NCI-H2081 (cell line): ENCODE measurements at places on chromosomes 1 and 21.

DNA sequence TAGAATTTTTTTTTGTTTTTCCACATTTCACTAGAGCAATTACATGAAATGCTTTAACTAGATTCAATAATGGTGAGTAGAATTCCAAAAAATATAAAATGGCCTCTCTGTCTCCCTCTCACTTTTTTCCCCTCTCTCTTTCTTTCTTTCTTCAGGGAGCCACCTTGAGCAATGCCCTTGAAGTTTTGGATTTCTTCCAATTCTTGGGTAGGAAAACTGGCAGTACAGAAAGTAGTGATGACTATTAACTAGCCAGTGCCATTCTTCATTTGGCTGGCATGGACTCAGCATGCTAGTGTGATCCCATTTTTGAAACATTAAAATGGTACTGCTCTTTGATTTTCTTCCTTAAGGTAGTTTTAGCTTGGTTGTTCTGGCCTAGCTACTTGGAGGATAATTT, 4.5 kb upstream of the FNBP1L start:
- no peak for DNase-seq

- no peak for DNase-seq
These were observed 21.4 kb downstream of the KDM5B start for GRCh38 chr1:202786804-202787203.

GRCh38 chr1:153750026-153750995, 22.5 kb downstream of the INTS3 start:
- no peak for DNase-seq

DNA sequence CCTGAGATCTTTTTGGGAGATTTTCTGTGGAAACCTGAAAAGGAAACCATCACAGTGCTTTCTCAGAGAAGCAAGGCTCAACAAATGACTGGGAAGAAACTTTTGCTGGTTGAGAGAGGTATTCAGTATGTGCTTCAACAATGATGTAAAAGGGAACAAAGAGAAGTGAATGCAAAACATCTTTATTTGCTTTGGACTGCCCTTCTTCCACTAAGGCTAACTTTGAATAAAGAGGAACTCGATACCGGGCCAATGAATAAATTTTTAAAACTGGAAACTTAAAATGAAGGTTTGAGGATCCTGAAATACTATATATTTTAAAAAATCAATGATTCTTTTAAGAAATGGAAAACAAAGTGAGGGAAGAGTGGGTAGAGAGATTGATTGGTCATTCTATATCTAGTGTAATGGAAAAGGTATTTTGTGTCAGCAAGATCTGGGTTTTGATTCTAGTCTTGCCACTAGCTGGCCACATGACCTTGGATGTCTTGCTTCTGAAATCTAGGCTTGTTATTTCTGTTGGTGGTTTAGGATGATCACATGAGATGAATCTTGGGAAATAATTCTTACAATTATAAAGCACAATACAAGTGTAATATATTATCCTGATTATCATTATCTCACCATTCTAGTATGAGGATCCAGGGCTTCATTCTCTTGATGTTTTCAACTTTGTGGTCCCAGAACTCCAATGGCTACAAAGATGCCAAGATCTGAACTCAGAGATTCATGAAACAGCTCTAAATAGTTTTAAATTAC, 34.6 kb upstream of the APOBEC4 start:
- no peak for DNase-seq

DNA sequence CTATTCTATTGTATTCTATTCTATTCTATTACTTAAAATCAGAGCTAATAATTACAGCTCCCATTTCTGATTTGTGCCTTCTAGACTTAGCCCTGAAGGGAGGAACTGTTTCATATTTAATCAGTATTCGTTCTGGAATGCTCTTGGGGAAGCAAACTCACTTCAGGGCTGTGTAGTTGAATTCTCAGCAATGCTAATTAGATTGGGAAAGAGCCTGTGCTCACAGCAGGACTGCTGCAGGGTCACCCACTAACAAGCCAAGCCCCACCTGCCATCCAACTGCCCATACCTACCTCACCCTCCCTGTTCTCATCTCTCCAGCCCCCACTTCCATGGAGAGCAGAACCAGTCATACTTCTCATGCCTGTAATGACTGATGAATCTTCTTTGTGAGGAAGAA, 464.2 kb downstream of the PTPRU start:
- no peak for DNase-seq

DNA sequence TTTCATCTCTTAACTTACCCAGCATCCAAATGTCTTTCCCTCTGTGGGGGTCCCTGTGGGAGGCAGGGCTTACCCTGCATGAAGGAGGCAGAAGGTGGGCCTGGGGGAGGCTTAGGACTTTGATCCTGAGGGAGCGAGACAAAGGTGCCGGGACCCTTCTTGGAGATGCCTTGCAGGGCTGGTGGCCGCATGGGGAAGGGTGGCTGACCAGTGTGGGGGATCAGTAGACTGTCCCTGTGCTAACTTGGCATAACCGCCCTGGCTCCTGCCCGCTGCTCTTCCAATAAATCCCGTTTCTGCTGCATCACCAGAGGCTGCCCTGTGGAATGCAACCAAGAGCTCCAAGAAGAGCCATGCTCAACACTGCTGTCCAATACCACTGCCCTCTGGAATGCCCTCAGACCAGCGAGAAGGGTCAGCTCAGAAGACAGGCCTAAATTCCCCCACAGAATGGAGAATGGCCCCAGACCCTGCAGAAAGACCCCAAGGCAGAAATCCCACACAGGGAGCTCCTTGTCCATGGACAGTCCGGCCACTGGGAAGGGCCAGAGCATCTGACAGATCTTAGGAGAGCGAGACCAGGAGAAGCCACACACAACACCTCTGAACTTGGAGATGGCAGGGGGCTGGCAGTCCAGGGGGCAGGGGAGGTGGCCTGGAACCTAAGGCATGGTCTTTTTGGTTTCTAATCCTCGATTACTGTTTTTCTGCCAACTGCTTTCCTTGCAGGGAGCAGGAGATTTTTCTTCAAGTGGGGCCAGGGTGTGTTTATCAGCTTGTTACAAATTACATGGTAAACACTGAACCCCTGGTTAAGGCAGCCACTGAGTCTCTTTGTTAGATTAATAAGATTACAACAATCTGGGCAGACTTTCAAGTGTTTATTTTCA, 46.7 kb upstream of the DMRTB1 start:
- no peak for DNase-seq

DNA sequence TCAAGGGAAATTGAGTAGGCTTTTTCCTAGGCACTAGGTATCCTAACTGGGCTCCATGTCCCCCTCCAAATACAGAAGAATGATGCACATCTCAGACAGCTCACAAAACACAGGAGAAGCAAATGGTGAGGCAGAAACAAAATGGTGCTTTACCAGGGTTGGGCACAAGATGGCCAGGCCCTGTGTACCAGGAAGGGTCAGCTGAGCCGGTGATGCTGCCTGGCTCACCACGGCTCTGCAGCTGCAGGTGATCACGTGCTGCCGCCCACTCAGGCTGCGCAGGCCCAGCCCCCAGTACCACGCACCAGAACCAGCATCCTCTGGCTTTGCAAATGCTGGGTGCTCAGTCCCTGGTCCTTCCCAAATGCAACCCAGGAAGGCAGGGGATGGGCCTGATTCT, 993 bp upstream of the DSCAM start:
- DNase-seq, result no peak

DNA sequence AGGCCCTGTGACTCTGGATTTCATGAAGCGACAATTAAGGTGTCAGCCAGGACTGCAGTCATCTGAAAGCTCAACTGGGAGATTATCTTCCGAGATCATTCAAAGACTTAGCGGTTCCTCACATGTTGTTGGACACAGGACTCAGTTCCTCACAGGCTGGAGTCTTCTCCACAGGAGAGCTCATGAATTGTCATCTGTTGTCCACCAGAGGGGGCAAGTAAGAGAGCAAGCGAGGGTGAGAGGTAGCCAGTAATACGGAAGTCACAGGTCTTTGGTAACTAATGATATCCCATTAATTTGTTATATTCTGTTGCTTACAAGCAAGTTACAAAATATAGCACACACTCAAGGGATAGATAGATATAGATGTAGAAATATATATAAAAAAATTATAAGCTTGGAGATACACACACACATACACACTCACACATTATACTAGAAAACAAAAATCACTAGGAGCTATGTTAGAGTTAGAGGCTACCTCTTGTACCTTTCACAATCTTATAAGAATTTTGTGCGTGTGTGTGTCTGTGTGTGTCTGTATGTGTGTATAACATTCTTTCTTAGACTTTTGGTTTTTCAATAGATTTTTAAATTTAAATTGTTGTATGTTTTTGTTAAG, 1695.3 kb downstream of the BRINP3 start:
- peak; percentile 22 for DNase-seq

- DNase-seq, result no peak
These were observed 6.8 kb upstream of the PSMG1 start for GRCh38 chr21:39189857-39190604.

DNA sequence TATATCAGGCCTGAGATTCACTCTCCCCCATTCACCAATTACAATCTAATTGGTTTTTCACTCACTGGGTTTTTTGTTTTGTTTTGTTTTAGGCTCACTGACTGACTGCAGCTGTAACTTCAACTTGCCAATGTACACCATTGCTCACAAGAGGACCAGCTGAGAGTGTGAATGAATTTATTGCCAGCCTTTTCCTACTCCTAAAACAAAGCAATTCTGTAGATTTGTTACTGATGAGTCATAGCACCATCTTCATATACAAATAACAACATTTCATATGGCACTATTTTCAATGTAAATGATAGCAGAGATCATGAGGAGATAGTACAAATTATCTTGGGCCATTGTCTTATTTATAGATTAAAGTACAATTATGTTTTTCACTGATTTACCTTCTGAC, 76.0 kb upstream of the DPYD start:
- no peak for DNase-seq

DNA sequence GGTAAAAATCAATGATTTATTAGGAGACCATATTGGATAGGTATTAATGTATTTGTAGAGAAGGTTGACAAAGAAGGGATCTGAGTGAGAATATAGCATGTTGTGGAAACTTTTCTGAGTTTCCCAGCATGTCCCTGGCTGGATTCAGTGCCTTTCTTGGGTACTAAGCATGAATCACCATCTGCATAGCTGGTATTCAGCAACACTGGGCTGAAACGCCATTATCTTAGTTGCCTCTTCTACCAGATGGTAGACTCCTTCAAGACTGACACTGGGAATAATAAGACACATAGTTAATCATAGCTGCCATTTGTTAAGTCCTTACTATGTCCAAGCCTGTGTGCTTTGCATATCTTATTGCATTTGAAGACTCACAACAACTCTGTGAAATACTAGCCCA, 45.5 kb downstream of the ATP5PF start:
- DNase-seq, result no peak

- DNase-seq, result no peak
These were observed 25.8 kb downstream of the SHISAL2A start for GRCh38 chr1:52658795-52659194.

DNA sequence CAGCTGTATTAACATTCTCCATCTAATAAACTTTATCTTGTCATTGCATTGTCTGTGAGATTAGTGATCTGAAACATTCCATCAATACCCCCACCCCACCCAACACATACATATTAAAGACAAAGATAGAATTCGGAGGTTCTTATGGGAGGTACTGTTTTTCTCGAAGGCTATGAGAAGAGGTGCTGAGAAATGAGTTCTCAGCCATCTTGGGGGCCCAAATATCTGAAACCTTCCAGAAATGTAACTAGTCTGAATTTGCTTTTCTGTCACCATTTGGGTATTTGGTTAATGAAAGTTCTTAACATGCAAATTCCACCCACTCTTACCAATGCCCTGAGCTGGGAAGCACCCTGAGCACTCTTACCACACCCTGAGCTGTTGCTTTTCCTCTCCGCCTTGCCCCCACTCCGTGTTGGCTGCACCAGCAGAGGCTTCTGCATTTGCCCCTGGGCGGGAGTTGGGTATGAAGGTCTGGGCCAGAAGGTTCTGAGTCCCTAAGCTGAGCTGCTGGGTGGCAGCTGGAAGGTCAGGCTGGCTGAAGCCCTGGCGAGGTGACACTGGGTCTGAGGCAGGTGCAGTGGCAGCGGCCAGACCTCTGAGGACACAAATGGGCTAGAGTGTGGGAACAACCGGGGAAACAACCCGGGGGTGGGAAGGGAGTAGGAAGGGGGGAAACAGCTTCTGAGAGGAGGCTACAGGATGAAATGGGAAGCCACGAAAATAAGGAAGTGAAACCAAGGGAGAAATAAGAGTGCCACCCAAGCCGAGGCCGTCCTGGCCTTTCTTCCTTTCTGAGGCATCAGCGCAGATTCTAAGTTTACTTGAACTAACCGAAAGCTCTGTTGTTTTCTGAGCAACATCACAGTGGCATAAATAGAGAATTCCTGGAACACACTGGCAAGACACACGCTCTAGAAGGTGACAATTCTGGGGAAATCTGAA, 26.3 kb upstream of the IER5 start:
- DNase-seq, result no peak

DNA sequence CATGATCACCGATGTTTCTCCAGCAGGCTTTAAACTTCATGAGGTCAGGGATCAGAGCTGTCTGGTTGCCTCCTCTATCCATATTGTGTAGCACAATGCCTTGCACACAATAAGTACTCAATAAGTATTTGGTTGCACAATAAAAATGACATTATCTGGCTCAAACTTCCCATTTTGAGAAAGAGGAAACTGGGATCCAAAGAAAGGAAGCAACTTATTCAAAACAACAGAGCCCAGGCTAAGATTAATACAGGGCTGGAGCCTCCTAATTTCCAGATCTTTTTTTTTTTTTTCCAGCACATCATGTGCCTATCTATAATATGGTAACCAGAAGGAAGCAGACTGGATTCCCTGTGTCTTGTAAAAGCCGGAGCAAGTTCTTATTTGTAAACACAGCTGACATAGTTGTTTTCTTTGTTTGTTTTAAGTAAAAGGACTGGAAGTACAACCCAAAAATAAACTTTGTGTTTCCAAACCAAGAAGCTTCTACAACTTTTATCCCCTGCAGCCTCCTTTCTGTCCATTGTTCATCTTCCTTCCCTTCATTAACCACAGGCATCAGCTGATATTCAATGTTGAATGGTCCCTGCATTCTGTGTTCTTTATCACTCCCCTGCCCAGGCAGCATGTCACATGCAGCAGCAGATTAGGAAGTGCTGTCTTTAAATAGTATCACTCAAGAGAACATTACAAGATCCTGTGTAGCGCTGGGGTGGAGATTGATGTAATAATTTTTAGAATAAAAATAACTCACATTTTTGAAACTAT, 71.2 kb upstream of the HOOK1 start:
- no peak for DNase-seq

GRCh38 chr1:198699167-198700015, 60.6 kb downstream of the PTPRC start:
- peak; percentile 87 for DNase-seq

GRCh38 chr1:243982447-243983018, 68.5 kb upstream of the ZBTB18 start:
- no peak for DNase-seq

DNA sequence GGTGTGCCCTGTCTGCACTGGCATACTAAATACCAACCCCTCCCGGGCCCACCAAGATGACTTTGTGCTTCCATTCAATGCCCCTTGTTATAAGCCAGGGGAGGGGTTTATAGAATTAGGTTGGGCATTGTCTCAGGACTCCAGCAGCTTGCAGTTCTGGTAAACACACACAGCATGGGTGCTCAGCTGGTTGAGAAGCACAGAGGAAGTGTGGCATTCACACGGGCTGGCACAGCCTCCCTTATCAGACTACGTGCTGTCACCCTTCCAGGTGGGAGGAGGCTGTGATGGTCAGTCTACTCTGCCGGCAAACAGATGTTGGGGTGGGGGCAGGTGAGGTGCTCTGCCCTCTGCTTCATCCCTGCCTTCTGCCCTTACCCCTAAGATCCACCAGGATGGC, 15.0 kb upstream of the SLC6A17 start:
- peak; percentile 94 for DNase-seq
